ENCODE measurements at places on chromosomes 5 and 9. TPM values are rescaled to one million over a fixed set of nuclear protein-coding genes. Genes with fewer than 3 reads are reported as not detected.

RGS7BP gene
- 21.2 TPM for total RNA-seq

ARL10 gene
- total RNA-seq, result 39.7 TPM

SAXO1 gene
- not detected for total RNA-seq

PCDHGB2 gene
- total RNA-seq, result 7.6 TPM

DNAH5 gene
- 4.2 TPM for total RNA-seq

All from diencephalon (tissue), 1 donor.